Breast epithelium (tissue), 4 donors: ENCODE measurements at places on chromosomes 4 and X.

DNA sequence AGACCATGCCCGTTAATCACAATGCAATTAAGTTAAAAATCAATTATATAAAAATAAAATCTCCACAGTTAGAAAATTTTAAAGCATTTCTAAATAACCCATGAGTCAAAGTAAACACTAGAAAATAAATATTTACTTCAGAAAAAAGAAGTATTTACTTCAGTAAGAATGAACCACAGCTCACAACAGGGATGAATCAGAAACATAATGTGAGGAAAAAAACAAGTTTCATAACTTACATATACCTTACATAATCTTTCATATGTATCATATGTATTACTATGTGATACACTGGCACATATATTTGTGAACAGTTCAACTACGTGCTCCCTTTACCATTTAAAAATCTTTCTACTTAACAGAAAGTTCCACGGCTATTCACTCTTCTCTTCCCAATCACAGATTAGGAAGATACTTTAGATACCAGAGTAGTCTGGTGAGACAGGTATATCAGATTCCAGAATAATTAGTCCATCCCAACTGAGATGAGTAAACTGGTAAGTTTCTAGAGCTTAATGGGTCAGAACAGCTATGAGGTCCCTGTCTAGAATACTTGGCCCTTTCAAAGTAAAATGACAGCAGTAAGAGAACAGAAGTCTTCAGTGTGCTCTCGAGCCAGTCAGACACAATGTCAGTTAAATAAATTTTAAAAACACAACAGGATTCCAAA lies 70.3 kb downstream of the SH3RF1 start:
- DNase-seq, result no peak

DNA sequence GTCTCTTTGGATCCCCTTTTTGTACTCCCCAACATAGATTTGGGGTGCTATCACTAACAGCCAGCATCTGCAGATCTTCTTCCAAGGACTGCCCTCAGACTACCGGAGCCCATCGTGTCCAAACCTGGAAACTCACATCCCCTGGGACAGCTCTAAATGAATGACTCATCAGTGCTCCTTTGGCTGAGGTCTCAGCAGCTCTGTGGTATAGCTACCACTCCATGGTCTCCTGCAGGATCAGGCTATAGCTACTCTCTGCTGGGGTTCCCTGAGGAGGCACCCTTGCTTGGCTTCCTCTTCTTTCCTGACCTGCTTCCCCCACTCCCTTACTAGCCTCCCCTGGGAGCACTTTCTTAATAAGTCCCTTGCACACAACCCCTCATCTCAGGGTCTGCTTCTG lies 97.5 kb upstream of the PRPS2 start:
- DNase-seq, result no peak

- no peak for DNase-seq
These were observed 152.0 kb upstream of the FTHL17 start for GRCh38 chrX:31223817-31224216.

DNA sequence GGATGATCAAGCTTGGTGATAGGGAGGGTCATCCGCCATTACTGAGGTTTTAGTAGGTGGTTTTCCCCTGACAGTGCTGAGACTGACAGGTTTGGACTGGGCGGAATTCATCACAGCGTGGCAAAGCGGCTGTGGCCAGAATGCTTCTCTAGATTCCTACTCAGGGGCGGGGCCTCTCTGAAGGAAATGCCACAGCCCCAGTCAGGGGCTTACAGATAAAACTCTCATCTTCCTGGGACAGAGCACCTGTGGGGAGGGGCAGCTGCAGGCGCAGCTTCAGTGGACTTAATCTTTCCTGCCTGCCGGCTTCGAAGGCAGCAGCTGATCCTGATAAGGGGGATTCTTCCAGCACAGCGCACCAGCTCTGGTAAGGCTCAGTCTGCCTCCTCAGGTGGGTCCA lies 316.7 kb downstream of the RPA4 start:
- no peak for DNase-seq

DNA sequence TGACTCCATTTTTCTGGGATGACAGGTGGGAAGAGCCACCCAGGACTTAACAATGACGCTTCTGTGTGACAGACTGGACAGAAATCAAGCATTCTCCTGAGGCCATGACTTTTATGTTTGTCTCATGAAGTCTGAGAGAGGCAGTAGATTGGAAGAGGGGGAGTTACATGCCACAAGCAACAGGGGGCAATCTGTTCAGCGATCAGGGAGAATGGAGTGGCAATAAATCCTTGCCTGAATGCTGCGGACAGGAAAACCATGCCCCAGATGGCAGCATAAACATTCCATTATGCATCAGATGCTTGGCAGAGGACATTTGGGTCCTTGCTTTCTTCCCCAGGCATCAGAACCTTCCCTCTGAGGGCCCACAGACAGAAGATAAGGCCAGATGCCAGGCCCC lies 312.4 kb upstream of the DIPK2B start:
- no peak for DNase-seq

- DNase-seq, result no peak
These were observed 10.8 kb upstream of the NR3C2 start for GRCh38 chr4:148452970-148453369.

GRCh38 chrX:130084631-130085237 lies 25.6 kb downstream of the ELF4 start:
- DNase-seq, result no peak

DNA sequence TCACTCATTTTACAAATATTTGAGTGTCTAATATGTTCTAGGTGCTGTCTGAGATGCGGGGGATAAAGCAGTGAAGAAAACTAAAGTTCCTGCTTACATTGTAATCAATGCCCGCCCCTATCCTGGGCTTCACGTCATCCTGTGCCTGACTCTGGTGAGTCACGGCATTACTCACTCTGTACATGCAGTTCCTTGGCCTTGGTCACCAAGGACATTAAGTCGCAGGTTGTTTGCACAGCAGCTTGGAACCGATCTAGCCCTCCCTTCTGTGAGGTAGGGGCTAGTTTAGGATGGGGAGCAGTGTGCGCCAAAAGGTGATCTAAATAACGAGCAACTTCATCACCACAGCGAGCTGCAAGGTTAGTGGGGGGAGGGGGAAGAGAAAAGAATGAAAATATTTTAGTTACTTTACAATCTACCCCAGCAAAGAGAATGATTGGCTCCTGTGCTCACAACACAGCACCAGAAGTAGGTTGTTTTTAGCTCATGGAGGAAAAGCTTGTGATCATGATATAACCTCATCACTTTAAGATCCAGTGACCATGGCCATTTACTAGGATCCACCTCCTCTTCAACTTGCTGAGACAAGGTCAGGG lies 48.0 kb upstream of the HDAC8 start:
- DNase-seq, result peak; percentile 54

GRCh38 chrX:9257718-9258420 lies 207.0 kb upstream of the TBL1X start:
- DNase-seq, result no peak

- DNase-seq, result no peak
These were observed 62.5 kb downstream of the ABLIM2 start for GRCh38 chr4:8095956-8096689.

GRCh38 chr4:95181243-95181995 lies 367.4 kb downstream of the UNC5C start:
- DNase-seq, result no peak

GRCh38 chrX:73683236-73683859 lies 120.4 kb downstream of the CHIC1 start:
- no peak for DNase-seq

DNA sequence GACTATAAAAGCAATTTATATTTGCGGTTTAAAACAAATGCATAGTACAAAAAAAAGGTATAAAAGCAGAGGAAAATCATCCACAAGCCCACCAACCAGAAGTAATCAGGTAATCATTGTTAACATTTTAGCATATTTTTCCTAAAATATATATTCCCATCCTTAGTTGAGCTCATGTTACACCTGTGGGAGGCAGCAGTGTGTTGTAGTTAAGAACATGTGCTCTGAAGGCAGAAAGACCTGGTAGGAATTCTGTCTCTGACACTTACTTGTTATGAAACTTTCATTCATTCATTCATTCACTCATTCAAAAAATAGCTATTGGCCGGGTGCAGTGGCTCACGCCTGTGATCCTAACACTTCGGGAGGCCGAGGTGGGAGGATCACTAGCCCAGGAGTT lies 15.4 kb upstream of the CDKL5 start:
- no peak for DNase-seq

GRCh38 chr4:27005501-27005900 lies 144.9 kb downstream of the STIM2 start:
- DNase-seq, result no peak

DNA sequence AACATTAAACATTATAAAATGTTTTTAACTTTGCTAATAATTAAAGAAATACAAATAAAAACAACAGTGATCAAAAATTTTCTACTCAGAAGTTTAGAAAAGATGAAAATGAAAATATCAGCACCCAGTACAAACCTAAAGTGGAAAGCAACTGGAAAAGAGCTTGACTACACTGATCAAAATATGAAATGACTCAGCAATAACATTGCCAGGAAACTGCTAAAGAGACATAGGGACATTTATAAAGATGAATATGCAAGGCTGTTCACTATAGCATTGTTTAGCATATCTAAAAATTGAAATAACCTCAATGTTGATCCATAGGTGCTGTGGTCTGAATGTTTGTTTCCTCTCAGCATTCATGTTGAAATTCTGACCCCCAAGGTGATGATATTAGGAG lies 88.5 kb upstream of the NOCT start:
- no peak for DNase-seq

- DNase-seq, result no peak
These were observed 17.0 kb downstream of the LAMP2 start for GRCh38 chrX:120452131-120452530.

- no peak for DNase-seq
These were observed 89.7 kb downstream of the SPANXN4 start for GRCh38 chrX:143115466-143115865.

DNA sequence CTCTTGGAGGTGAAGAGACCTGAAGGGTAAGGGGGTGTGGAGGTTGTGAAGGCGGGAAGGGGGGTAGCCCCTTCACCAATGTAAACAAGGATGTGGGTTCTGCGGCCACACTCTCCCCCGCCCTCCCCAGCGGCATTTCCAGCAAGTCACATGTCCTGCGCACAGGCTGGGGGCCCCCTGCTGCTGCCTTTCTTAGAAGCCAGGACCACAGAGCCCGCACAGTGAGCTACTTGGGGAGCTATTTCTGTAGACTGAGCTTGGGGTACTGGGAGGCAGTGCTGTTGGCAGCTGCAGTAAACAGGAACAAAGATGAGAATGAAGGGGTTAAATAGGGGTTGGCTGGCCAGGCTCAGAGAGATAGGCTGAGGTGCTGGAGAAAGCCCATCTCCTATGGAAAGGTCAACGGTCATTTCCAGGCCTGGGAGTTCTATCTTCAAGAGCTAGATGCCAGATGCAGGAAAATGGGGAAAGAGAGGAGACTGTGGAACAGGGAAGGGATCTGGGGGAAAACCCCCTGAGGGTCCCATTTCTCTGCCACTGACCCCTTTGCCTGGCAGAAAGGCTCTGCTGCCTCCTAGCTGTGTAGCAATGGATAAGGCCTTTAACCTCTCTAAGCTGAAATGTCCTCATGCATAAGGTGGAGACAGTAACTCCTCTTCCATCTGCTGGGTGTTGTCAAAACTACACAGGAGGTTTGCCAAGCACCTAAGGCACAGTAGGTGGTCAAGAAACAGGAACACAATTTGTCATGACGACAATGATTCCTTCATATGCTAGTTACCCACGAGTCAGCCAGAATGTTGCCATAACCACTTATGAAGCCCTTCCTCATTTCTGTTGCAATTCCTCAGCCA lies 18.5 kb upstream of the PIM2 start:
- DNase-seq, result peak; percentile 51

- DNase-seq, result no peak
These were observed 24.5 kb upstream of the SORBS2 start for GRCh38 chr4:185836241-185837084.

GRCh38 chr4:185332575-185333464 lies 62.9 kb downstream of the LRP2BP start:
- no peak for DNase-seq

- no peak for DNase-seq
These were observed 30.6 kb upstream of the TMEM184C start for GRCh38 chr4:147586637-147587036.

GRCh38 chr4:38176165-38176564 lies 216.0 kb downstream of the PTTG2 start:
- no peak for DNase-seq

DNA sequence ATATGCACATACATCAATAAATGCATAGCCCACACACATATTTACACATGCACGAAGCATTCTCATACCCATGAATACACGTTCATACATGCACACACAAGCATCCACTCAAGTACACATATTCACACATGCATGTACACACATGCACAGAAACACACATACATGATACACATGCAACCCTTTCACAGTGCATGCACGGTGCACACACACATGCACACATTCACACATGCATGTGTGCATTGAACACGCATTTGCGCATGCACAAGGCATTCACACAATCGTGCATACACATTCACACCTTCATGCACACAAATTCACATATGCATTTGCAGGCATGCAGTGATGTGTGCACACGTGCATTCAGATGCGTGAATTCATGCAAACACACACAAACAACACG lies 324.5 kb downstream of the DHRSX start:
- DNase-seq, result no peak

GRCh38 chr4:137310593-137311490 lies 221.5 kb downstream of the PCDH18 start:
- no peak for DNase-seq

GRCh38 chr4:144872508-144873225 lies 225.3 kb downstream of the ANAPC10 start:
- DNase-seq, result no peak

DNA sequence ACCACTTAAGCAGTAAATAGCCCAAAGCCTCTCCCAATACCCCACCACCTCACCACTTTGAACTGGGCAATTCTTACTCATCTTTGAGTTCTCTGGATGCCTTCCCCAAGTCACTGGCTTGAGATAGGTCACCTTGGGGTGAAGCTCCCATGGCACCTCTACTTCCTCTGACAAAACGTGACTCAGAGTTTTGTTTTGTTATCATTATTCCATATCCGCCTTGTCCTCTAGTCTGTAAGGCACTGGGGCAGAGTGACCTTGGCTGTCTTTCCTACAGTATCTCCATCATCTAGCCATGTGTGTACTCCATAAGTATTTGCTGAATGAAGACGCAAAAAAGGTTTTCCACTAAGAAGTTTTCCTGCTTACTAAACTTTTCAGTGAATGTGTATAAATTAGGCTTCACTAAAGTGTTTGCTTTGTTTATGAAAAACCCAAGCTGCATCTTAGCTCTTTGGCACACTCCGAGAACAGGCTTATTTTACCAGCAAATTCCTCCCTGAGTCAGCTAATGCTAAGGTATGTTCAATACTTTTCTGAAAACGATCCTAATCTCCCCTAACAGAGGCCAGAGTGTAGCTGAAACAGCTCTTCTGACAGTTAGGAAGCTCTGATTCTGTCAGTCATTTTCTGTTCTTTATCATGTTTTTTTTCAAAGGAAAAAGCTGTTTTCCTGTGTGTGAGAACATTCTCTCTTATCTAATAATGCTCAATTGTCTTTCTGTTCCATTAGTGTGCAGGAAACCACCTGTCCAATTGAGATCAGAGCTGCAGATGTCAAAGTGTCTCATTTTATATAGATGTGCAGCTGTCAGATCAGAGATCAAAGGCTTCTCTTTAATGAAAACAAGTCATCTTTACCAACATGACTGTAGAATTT lies 30.2 kb upstream of the TSPAN5 start:
- DNase-seq, result no peak

- DNase-seq, result no peak
These were observed 27.1 kb downstream of the RAPGEF2 start for GRCh38 chr4:159129814-159130550.
